ENCODE measurements at places on chromosomes 6 and 20. TPM values are rescaled to one million over a fixed set of nuclear protein-coding genes. Genes with fewer than 3 reads are reported as not detected.

TRIM10 gene
- total RNA-seq, result 1.3 TPM

HCRTR2 gene
- not detected for total RNA-seq

SLC17A1 gene
- total RNA-seq, result not detected

NRN1 gene
- total RNA-seq, result 7.0 TPM

KCNK16 gene
- total RNA-seq, result not detected

FAM209B gene
- total RNA-seq, result not detected

SLC32A1 gene
- total RNA-seq, result not detected

OPN5 gene
- total RNA-seq, result not detected

PLCG1 gene
- 188 TPM for total RNA-seq

DNA sequence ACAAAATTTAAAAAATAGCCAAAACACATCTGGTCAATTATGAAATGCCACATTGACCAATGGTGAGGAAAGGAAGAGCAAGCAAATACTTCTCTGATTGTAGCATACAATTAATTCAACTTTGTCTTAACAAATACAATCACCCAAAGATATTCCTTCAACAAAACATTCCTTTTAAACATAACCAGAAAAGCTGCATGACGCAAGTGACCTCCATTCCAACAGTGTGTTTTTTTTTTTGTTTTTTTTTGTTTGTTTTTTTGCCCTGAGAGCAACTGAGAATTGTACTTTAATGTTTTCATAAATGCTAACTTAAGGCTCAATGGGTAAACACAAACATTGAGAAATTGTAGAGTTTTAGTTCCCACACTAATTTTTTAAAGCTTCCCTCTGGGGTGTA, 184.4 kb downstream of the PTPRK start:
- DNase-seq, result no peak
- H3K27me3 ChIP-seq, result no peaks in the 10 kb centered on the region
- H3K4me3 ChIP-seq, result no peak overlapping the region
- no peak overlapping the region for H3K27ac ChIP-seq
- no peaks in the 10 kb centered on the region for H3K36me3 ChIP-seq

- H3K4me1 ChIP-seq, result peaks cover 60% of the 10 kb centered on the region
- no peaks in the 10 kb centered on the region for H3K36me3 ChIP-seq
- H3K4me3 ChIP-seq, result no peak overlapping the region
- H3K27ac ChIP-seq, result peak overlapping the region; percentile 4
These were observed 54.9 kb upstream of the PNRC1 start for GRCh38 chr6:89025633-89026032.

DNA sequence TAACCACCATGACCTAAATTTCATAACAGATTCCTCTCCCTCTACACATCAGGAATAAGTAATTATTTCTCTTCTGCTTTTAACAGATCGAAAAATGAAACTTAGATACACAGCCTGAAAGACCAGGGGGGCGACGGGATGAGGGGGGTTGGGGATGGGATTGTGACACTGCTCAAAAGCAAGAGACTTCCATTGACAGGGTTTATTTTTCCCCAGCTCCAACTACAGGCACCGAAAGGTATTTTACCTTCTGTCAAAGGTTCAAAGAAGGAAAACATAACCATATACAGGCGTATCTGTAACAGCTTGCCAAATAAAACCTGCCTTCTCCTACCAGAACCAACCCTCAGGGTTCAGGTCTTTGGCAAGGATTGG, 1.3 kb downstream of the EPHA7 start:
- H3K36me3 ChIP-seq, result no peaks in the 10 kb centered on the region
- no peak for DNase-seq
- H3K27me3 ChIP-seq, result peaks cover 78% of the 10 kb centered on the region
- peaks cover 40% of the 10 kb centered on the region for H3K4me1 ChIP-seq

- DNase-seq, result no peak
- H3K4me3 ChIP-seq, result no peak overlapping the region
- no peaks in the 10 kb centered on the region for H3K36me3 ChIP-seq
- no peaks in the 10 kb centered on the region for H3K4me1 ChIP-seq
These were observed 333.4 kb downstream of the THBS2 start for GRCh38 chr6:168920289-168920688.

DNA sequence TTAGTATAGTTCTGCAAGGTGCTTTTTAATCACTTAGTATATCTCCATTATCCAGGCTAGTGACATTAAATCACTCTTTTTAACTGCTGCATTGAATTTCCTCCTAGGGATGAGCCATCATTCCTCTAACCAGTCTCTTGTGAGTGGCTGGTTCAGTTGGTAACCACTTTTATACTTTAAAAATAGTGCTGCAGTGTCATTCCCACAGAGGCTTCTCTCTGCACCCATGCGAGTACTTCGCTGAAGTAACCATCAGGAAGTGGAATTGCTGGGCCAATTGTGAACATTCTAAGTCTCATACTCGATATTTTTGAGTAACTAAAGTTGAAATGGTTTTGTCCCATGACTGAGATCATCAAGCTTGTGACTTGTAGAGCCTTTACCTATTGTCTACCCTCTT, 2.1 kb downstream of the BTN3A2 start:
- no peaks in the 10 kb centered on the region for H3K27me3 ChIP-seq
- H3K4me3 ChIP-seq, result no peak overlapping the region

- H3K27ac ChIP-seq, result peak overlapping the region; percentile 18
- H3K27me3 ChIP-seq, result peaks cover 6% of the 10 kb centered on the region
- peak overlapping the region; percentile 58 for H3K4me3 ChIP-seq
- no peaks in the 10 kb centered on the region for H3K36me3 ChIP-seq
These were observed 472 bp upstream of the PAQR8 start for GRCh38 chr6:52361414-52361944.

DNA sequence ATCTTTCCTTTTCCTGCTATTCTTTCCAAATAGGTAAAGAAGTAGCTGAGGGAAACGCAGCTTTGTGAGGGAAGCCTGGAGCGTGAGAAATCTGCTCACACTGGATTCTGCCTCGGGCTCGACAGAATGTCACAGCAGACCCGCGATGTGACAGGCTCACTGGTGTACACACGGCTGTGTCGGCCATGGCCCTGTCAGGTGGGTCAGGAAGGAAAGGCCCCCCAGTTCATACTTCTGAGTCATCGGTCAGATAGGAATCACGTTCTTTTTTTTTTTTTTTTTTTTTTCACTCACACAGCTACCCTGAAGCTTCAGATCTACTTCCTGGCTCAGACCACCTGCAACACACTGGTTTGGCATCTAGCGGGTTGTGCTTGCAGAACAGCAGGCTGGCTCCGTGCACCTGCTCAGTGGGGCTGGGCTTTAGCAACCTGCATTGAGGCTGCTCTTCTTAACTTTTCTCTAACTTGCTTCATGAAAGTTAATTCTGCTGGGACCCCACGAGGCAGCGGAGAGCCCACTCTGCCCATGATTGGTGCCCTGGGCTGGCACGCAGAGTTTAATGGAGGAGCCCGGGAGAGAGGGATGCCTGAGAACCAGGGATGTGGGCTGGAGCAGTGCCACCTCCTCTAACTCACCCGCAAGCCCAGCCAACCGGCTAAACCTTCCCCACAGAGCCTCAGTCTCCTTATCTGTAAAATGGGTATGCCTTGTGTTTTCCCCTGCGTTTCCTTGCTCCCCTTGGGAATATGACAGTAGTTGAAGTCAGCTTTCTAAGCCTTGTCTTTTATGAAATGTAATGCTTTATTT, 61.5 kb upstream of the FNDC1 start:
- peak overlapping the region; percentile 38 for H3K27ac ChIP-seq
- H3K4me1 ChIP-seq, result peaks cover 37% of the 10 kb centered on the region
- peak overlapping the region; percentile 23 for H3K4me3 ChIP-seq
- H3K27me3 ChIP-seq, result peaks cover 4% of the 10 kb centered on the region
- DNase-seq, result no peak

DNA sequence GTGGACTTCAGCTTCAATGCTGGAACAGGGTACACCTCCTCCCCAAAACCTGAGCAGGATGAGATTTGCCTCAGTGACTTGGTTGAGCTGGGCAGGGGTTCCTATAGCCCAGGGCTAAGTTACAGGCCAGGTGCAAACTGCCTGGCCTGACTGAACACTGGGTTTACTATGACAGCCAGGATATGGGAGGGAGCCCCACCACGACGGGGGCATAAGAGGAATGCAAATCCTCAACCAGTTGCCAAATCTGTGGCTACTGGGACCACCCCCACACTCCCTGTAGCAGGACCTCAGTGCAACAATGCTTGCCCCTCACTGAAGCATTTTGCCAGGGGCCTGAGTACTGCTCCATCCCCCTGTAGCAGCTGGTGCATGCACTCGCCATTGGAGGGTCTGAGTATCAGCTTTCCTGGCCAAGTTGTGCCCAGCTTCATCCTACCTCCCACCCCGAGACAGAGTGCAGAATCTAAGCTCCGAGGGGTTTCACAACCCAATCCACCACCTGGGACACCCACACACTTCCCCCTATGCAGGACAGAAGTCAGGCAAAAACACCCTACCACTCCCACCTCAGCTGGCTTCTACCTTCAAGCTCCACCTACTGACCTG, 27.6 kb downstream of the TREML4 start:
- no peak overlapping the region for H3K4me3 ChIP-seq
- H3K36me3 ChIP-seq, result no peaks in the 10 kb centered on the region
- no peak overlapping the region for H3K27ac ChIP-seq
- no peaks in the 10 kb centered on the region for H3K4me1 ChIP-seq
- no peak for DNase-seq
- H3K27me3 ChIP-seq, result peaks cover 19% of the 10 kb centered on the region

- no peak overlapping the region for H3K4me3 ChIP-seq
- H3K4me1 ChIP-seq, result no peaks in the 10 kb centered on the region
- DNase-seq, result no peak
- H3K36me3 ChIP-seq, result no peaks in the 10 kb centered on the region
- no peak overlapping the region for H3K27ac ChIP-seq
These were observed 475.2 kb upstream of the MARCKS start for GRCh38 chr6:113381959-113382358.

DNA sequence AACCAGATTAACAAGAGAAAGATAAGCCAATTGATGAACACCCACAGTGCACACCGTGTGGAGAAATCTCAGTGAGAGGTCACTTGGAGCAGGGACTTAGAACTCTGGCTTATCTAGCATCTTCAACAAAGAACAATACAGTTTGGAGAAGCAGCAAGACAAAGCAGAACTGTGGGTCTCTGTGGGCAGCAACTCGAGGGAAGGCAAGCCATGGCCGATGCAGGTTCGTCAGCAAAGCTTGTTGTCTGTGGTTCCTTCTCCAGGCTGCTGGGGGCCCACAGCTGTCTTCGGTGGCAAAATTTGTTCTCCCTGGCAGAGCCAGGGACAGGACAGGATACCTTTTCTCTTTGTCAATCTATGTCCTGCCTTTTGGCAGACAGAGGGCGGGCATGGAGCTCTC, 22.1 kb downstream of the RPP40 start:
- H3K4me1 ChIP-seq, result no peaks in the 10 kb centered on the region
- H3K27me3 ChIP-seq, result no peaks in the 10 kb centered on the region
- no peak for DNase-seq
- H3K36me3 ChIP-seq, result no peaks in the 10 kb centered on the region
- no peak overlapping the region for H3K27ac ChIP-seq

GRCh38 chr6:137927777-137928218, 60.7 kb downstream of the TNFAIP3 start:
- no peaks in the 10 kb centered on the region for H3K36me3 ChIP-seq
- no peak overlapping the region for H3K27ac ChIP-seq
- DNase-seq, result no peak
- H3K4me1 ChIP-seq, result peaks cover 27% of the 10 kb centered on the region
- no peaks in the 10 kb centered on the region for H3K27me3 ChIP-seq

DNA sequence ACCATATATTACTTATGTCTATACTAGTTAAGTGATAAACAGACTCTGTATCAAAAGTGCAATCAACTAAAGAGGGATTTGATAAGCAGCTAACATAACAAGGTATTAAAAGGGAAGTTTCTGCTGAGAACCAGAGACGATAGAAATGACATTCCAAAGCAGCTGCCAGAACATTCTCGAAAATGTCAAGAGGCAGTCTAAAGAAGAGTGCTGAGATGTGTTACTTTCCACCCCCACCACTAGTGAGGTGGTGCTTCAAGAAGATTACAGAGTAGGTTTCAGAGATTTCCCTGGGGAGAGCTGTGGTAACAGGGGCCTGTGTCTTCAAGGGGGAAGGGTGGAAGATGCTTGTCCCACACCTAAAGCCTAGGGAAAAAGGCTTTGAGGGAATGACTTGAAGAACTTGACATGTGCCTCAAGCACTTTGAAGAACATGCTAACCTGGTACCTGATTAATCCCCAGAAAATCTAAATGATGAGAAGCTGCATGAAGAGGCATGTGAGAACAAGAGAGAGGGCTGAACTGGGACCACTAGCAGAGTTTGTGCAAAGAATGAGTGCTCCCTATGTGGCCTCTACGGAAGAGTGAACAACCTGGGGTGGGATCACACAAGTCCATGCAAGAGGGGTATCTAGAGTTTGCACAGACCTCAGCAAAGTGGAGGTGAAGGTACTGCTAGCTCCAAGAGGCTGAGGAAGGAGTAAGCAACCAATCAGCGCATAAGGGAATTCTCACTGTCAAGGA, 5.0 kb downstream of the FAM184A start:
- H3K27ac ChIP-seq, result no peak overlapping the region
- no peaks in the 10 kb centered on the region for H3K27me3 ChIP-seq
- no peak overlapping the region for H3K4me3 ChIP-seq
- H3K4me1 ChIP-seq, result peaks cover 11% of the 10 kb centered on the region
- no peak for DNase-seq
- no peaks in the 10 kb centered on the region for H3K36me3 ChIP-seq

DNA sequence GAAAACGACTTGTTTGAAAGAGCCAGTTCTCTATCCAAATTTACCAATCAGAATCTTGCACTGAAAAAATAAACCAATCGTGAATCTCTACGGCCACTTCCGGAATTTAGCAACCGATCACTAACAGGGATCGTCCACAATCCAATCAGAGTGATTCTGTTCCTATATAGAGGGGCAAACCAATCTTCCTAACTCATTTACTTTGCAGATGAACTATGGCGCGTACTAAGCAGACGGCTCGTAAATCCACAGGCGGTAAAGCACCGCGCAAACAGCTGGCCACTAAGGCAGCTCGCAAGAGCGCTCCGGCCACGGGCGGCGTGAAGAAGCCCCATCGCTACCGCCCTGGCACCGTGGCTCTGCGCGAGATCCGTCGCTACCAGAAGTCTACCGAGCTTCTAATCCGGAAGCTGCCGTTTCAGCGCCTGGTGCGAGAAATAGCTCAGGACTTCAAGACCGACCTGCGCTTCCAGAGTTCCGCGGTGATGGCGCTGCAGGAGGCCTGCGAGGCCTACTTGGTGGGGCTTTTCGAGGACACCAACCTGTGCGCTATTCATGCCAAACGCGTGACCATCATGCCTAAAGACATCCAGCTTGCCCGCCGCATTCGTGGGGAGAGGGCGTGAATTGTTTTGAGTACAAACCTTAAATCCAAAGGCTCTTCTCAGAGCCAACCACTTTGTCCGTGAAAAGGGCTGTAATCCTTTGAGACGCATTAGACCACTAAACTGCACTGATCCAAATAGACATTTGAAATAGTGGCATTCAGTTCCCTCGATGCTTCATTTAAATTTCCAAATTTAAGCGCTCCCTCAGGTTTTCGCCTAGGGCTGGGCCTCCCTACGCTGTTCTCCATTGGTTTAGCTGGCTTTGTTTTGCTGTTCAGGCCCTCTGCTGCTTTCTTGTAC, 138.0 kb downstream of the HFE start:
- peak overlapping the region; percentile 93 for H3K27ac ChIP-seq
- no peaks in the 10 kb centered on the region for H3K36me3 ChIP-seq
- peak overlapping the region; percentile 56 for H3K4me3 ChIP-seq
- peaks cover 14% of the 10 kb centered on the region for H3K4me1 ChIP-seq
- H3K27me3 ChIP-seq, result peaks cover 35% of the 10 kb centered on the region

Data from suprapubic skin (tissue), 4 donors.